PC-3 (cell line): ENCODE measurements at places on chromosomes 11 and 22.

DNA sequence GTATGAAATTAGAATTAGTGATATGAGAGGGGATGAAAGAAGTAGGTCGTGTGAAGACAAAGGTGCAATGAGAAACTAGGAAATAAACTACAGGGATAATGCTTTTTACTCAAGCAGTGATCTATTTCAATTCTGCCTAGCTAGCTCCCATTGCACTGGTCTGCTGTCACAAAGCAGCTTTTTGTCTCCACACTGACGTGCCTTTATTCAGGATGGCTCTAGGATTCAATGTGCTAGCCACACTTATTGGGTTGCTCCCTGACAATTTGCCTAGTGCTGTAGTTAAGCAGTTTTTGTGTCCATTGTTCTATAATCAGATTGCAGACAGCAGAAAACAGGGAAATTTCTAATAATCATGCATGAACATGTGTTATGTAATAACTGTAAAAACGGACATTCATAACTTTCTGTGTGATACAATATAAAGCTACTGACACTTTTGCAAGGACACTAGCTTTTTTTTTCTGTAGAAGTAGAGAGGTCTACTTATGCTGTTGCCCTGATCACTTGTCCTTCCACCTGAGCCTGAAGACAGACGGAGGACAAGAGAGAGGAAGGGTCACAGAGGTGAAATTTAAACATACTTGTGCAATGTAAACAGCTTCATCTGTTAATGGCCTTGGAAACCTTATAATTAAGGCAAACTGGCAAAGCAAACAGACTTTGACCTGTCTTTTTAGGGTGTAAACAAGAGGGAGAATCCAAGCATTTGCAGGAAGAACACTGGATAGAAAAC lies 269.6 kb downstream of the LRRC4C start:
- no peak for DNase-seq

DNA sequence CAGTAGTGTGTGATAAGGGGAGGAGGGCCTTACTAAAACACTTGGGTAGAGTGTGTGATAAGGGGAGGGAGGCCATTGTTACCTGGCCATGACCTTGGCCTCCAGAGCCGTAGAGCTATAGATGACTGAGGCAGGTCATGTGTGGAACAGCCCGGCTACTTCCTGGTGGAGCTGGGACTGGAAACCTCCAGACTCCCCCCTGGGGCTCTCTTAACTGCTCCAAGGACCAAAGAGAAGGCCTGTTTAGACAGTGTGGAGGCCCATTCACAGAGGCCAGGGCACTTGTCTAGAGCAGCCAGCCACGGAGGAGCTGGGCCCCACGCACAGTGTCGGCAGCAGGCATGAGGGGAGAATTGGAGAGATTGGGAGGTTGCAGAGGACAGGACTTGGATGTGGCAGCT lies 12.5 kb upstream of the MICALL1 start:
- DNase-seq, result no peak

GRCh38 chr11:35332524-35332923 lies 86.8 kb downstream of the SLC1A2 start:
- DNase-seq, result no peak

- DNase-seq, result no peak
Measured at GRCh38 chr11:114068327-114068726, 8.8 kb downstream of the ZBTB16 start.
